ENCODE measurements at places on chromosomes 3 and 15.
A peak's percentile ranks its signal among the peaks of the same experiment; 100 is the strongest.

DNA sequence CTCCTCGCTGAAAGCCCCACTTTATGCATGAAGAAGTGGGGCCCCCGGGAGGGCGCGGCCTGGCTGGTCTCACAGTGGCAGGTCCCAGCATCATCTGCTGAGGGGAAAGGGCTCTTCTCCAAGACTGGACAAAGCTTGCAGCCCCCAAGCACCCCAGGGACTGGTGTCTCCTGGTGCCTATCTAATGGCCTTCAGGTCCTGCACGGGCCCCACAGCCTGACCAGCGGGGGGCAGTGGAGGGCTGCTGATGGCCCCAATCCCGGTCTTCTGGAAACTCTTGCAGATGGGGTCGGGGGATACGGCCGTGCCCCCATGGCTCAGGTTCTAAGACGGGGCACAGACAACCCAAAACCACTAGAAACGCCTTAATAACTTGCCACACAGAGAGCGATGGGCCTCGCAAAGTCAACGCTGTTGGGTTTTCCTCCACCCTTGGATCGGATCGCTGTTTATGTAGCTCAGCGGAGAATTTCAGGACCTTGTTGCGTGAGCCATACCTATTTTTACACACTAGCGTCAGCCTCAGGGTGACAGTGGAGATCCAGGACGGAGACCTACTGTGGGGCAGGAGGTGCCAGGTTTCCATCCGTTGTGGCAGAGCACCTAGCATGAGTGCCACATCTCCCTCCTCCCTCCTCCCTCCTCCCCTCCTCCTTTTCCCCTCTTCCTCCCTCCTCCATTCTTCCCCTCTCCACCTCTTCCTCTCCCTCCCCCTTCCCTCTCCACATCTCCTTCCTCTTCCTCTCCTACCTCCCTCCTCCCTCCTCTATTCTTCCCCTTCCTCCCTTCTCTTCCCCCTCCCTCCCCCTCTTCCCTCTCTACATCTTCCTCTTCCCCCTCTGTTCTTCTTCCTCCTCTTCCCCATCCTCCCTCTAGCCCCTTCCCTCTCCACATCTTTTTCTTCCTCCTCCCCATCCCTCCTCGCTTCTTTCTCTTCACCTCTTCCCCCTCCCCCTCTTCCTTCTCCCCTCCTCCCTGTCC lies 79.3 kb upstream of the ALDH1L1 start:
- peak; percentile 48 for DNase-seq

DNA sequence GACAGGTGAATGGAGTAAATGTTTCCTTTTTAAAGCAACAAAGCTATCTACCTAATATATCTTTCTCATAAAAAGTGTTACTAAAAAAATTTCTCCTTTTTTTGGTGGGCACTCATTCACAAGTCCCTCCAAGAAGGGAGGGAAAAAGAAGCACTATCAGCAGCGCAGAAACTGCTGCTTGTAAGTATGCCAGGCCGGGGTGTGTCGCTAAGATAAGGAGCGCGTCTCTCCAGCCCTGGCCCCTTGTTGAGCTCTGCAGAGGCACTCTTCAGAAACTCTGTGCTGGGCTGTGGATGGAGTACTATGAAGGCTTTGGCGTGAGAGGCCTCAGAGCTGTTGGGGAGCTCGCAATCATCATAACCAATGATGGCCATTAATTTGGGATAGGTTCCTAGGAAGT lies 49.1 kb downstream of the ZDHHC3 start:
- DNase-seq = no peak

- no peak for DNase-seq
These were observed 101.9 kb upstream of the PLXND1 start for GRCh38 chr3:129708328-129708861.

GRCh38 chr3:182116386-182116785 lies 404.7 kb downstream of the SOX2 start:
- DNase-seq = no peak

- DNase-seq = no peak
These were observed 11.5 kb downstream of the CSK start for GRCh38 chr15:74793135-74794028.

GRCh38 chr3:113895964-113896363 lies 51.8 kb upstream of the ZDHHC23 start:
- no peak for DNase-seq

- no peak for DNase-seq
These were observed 61.0 kb downstream of the TPRA1 start for GRCh38 chr3:127529346-127530188.

DNA sequence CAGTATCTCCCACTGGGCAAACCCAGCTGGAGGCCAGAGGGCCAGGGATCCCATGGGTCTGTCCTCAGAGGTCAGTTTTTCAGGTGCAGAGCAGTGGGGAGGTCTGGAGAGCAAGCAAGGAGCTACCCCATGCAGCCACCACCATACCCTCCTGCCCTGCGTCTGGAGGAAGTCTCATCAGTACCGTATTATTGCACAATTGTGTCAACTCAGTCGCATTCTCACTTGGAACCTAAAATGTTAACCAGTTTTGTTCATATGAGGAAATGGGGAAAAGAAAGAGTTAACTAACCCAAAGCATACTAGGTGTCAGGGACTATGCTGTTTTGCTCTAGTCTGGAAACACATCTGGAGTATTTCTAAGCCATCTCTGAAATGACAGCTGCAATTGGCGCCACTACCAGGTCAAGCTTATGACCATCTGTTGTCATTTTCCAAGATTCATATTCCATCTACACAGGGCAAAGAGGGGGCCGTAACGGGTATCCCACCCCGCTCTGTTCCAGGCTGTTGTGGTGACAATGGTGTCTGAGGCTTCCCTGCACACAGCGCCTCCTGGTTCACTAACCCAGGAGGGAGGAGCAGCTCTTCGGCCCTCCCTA lies 16.9 kb upstream of the APBA2 start:
- DNase-seq = no peak

GRCh38 chr3:74036102-74036501 lies 411.4 kb upstream of the PDZRN3 start:
- DNase-seq = no peak

DNA sequence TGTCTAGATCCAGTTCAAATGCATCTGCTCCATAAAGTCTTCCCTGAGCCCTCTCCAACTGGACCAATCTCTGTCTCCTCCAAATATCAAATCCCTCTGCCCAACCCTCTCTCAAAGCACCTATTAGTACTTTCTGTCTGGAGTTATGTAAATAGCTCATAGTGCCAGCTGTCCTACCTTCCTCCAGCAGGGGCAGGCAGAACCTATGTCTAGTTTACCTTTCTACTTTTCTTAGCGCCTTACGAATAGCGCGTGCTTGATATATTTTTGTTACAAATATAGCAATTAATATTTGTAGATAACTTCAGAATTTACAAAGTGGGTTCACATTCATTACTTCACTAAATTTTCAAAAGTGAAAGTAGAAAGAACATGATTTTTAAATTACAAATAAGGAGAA lies 14.0 kb upstream of the CCDC80 start:
- no peak for DNase-seq

- DNase-seq = no peak
These were observed 480.0 kb upstream of the GOLIM4 start for GRCh38 chr3:168575750-168576149.

GRCh38 chr3:88117683-88118082 lies 32.1 kb upstream of the C3orf38 start:
- no peak for DNase-seq

GRCh38 chr3:49217688-49218470 lies 46.5 kb downstream of the KLHDC8B start:
- DNase-seq = peak; percentile 70

- no peak for DNase-seq
These were observed 63.9 kb downstream of the RBM6 start for GRCh38 chr3:50003824-50004223.

- DNase-seq = no peak
These were observed 179.9 kb upstream of the GOLIM4 start for GRCh38 chr3:168275662-168276061.

- peak; percentile 29 for DNase-seq
These were observed 119.9 kb downstream of the LMLN start for GRCh38 chr3:198079771-198080520.

DNA sequence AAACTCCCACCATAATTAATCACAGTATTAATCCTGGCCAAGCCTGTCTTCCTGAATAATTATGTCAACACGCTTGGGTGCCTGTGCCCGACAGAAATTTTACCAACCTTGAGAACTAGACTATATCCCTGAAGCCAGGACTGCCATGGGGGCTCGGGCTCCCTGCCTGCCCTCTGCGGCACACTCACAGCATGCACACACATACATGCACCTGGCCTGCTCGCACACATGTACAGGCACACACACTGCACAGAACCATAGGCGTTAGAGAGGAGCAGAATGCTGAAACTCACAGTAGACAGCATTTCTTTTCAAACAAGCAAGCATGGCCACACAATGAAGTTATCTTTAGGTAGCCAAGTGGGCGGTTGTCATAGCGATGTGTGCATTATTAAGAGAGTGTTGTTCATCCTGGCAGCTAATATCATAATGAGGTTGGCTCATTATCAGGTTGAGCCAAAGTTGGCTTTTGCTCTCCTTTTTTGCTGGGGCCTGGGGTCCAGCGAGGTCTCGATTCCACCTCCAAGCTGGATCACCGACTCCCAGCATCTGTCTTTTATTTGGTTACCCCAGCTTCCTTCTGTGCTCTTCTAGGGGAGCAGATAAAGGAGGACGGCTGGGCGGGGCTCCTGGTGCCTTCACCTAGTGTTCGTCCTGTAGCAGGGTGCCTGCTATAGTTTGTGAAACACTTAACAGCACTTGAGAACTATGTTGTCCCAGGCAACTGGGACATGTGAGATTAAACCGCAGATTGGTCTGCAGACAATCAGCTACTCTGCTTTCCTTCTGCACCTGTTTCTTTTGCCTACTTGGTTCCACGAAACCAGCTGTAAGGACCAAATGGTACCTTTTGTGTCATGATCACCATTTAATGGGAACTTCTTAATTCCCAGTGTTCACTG lies 91.4 kb downstream of the ZNF621 start:
- DNase-seq = no peak

- peak; percentile 34 for DNase-seq
These were observed 4.9 kb upstream of the ALAS1 start for GRCh38 chr3:52193065-52193464.

- DNase-seq = peak; percentile 18
These were observed 225.6 kb downstream of the TIGIT start for GRCh38 chr3:114519415-114519814.

- no peak for DNase-seq
These were observed 116.1 kb upstream of the SLC7A14 start for GRCh38 chr3:170701696-170702678.

GRCh38 chr3:124837065-124837464 lies 50.1 kb downstream of the ITGB5 start:
- no peak for DNase-seq

DNA sequence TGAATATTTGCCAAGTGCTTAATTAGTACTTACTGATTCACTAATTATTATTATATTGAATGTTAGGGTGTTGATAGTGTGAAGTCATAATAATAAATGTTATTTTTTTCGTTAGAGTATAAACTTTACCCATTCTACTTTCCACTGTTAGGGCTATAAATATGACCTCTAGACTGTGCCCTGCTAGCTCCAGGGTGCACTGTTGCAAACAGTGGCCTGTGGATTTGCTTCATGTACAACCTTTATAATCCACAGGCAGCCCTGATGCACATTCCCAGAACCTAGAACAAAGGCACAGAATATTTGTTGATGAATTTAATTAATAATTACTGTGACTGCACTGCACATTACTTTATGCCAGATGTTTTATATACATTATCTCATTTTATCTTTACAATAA lies 28.8 kb upstream of the LEKR1 start:
- DNase-seq = no peak

- DNase-seq = no peak
These were observed 732 bp upstream of the GCSAM start for GRCh38 chr3:112133626-112134334.

GRCh38 chr15:98123834-98124233 lies 163.3 kb downstream of the ARRDC4 start:
- DNase-seq = no peak
